Putamen (tissue), 1 donor: ENCODE measurements at places on chromosomes 3 and 15.

DNA sequence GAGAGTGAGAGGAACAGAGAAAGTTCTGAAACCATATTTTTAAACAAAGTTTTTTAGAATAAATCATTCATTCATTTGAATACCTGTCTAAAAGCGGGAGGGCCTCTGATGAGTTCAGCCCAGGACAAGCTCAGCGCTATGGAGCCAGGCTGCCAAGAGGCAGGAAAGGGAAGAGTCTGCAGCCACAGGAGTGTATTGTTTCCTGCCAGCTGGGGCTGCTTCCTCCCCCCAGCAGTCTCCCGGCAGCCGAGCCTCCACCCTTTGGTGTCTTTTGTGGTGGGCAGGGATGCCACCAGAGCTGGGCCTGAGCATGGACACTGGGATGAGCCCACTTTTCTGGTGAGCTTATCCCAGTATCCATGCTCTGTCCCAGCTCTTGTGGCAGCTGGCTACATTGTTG lies 199.5 kb upstream of the TPRG1 start:
- no peak for DNase-seq

GRCh38 chr3:43994657-43995546 lies 246.8 kb upstream of the TOPAZ1 start:
- DNase-seq: no peak

DNA sequence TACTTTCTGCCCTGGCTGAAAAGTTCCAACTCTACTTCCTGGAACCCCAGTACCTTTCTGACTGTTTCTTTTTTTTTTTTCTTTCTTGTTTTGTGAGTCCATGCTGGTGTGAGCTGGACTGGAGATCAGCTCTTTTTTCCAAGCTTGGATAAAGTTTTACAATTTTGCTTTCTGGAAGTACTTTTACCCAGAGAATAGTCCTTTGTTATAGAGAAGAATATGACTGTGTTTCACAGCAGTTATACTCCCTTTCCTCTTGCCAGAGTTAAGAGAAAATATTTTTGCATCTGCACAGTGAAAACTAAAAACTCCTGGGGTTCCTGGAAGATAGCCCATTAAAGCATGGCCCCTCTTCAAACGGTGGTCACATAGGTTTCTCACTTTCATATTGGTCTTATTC lies 1100.6 kb downstream of the OTOL1 start:
- DNase-seq: no peak

GRCh38 chr3:128835096-128835495 lies 44.3 kb upstream of the ACAD9 start:
- DNase-seq: no peak

DNA sequence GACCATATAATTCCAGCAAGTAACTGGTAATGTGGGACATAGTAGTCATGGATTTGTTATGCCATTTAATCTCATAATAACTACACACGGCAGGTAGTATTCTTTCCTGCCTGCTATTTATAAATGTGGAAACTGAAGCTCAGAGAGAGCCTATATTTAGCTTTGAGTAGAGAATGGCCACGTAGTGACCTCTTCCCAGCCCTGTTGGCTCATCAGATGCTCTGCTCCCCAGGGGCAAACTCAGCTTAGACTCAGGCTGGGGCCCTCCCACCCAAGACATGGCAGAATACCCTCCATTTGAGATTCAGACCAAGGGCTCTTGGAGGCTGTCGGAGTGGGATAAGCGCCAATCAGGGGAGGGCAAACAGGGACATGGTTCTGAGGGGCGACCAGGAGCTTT lies 17.3 kb upstream of the HDAC11 start:
- DNase-seq: no peak

DNA sequence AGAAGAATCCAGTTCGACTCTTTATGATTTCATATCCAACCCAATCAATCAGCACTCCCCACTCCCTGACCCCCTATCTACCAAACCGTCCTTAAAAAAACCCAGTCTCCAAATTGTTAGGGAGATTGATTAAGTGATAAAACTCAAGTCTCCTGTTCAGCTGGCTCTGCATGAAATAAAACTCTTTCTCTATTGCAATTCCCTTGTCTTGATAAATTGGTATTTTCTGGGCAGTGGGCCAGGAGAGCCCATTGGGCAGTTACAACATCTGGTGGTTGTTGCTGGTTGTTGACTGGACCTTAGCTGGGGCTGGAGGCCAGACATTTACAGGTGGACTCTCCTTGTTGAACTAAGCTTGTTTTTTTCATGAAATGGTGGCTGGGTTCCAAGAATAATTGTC lies 642.3 kb downstream of the ROBO2 start:
- DNase-seq: no peak
